ENCODE measurements at places on chromosomes 7 and 10.
A peak's percentile ranks its signal among the peaks of the same experiment; 100 is the strongest.

DNA sequence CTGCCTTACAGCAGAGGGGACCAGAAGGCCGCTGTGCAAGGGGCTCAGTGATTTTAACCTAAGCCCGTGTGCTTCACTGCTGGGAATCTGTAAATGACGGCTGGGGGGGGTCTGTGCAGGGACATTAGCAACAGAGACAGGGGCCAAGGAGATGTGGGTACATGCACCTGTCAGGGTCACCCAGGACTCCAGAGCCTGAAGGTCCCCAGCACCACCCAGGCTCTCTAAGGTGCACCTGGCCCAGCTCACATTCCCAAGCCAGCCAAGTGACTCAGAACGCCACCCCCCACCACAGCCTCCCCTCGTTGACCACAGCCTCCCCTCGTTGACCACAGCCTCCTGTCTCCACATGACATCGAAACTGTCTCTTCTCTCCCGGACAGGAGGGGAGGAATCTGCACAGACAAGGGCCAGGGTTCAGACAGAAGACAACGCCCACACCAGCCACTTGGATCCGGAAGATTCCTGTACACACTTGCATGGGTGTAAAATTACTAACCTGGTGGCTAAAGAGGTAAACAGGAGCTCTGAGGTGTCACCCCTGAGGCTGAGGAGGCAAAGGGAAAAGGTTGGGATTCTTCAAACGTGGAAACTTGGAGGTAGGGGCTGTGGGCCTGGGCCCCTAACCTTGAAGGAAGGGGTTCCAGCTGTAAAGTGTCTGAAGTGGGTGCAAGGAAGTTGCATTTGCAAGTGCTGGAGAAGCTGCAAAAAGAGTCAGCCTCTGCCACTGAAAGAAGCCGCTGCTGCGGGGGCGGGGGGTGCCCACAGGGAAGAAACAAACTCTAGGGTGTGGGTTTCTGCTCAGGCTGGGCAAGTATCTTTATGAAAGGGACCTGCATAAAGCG, 27.0 kb downstream of the CALML3 start:
- DNase-seq: peak; percentile 6

DNA sequence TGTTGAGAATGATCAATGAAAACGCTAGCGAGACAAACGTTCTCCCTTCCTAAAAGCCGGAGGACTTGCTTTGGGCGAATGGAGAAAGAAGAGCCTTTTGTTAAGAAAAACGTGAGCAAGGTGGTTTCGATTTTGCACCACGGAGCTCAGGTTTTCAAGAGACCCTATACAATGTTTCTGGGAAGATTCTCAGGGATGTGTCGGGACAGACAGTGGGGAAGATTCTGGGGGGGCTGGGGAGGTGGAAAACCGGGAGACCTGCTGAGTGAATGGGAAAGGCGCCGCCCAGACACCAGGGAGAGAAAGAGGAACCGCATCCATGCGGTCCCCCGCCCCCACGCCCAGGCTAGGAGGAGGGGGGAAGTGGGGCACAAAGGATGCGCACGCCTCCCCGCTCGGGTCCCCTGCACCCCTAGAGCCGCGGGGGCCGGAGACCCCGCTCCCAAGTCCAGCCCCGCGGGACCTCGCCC, 745 bp downstream of the YWHAG start:
- peak; percentile 38 for DNase-seq

DNA sequence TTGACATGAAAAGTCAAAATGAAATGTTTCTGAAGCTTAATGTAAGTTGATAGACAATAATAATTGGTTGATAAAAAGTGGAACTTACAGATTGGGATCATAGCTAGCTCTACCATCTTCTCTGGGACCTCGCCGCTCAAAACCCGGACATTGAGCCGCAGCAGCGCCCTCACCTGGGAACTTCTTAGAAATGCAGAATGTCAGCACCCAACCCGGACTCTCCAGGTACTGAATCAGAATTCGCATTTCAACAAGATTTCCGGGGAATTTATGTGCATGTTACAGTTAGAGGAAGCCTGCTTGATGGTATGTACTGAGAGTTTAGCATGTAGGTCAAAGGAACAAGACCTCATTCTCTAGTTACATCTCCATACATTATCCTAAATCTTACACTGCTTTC, 36.7 kb upstream of the ABLIM1 start:
- DNase-seq: no peak

DNA sequence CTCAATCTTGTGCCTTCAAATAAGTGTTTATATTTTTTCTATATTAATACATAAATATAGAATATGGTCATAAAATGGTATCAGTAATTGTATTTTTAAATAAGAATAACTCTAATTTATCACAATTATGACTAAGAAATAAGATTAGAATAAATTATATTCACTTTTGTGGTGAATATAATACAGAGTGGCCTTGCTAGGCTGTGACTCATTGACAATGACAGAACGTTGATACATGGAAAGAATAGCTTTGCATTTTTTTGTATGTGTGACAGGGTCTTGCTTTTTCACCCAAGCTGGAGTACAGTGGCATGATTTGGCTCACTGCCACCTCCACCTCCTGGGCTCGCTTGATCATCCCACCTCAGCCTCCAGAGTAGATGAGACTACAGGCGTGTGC, 47.8 kb upstream of the PCLO start:
- DNase-seq: no peak

DNA sequence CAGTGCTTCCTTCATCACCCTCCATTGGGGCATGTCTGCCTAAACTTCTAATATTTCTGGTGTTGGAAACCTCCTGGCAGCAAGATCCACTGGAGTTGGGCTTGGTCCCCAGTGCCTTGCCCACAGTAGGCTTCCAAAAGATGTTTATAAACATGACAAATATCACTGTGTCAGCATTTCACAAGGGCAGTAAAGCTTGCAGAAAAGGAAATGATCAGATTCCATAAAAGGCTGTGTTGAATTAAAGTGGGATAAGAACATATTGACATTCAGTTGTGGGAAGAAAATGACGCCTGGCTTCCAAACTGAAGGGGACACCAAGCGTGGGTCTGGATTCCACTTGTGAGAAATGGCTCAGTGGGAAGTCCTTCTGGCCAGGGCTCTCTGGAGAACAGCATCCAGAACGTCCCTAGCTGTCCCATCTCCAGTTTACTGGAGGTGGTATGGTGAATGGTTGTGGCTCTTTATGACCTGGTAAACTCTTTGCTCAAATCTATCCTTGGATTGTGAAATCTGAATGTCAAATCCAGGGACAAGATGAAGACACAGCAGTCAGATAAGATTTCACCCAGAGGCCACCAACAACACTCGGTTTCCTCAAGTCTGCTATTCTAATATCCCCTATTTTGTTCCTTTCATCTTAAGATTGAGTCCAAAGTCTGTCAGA, 287.2 kb downstream of the TNS3 start:
- DNase-seq: no peak

GRCh38 chr10:6920072-6921019, 340.3 kb upstream of the PRKCQ start:
- peak; percentile 60 for DNase-seq

- no peak for DNase-seq
These were observed 12.2 kb upstream of the CPA1 start for GRCh38 chr7:130367836-130368746.

GRCh38 chr7:142811154-142811737, 40.5 kb downstream of the PRSS2 start:
- no peak for DNase-seq

- no peak for DNase-seq
These were observed 24.1 kb upstream of the CARD11 start for GRCh38 chr7:3067606-3068380.

GRCh38 chr10:124351481-124352220, 67.1 kb downstream of the OAT start:
- no peak for DNase-seq

DNA sequence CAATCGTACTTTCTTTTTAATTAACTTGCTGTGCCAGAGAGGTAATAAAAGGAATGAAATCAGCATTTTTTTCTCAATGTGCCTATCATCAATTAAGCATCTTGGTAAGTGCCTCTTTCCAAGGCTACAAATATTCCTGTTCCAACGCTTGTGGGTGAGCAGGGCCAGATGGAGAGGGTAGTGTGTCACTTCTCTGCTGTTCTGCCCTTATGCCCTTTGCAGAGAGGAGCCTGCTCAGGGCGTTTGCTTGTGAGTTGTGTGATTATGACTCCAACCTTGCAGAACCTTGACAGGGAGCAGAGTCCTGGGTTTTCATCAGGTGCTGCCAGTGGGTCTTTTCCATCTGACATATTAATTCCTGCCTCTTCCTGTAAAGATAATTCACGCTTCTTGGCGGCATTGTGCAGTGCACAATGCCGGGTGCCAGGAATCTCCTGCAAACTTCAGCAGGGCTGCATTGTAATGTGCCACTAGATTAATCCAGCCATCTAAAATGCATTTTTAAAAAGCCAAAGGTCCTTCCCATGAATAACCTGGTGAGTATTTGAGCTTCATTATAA, 234.4 kb downstream of the ARHGAP12 start:
- DNase-seq: no peak

- DNase-seq: no peak
These were observed at the start of gene USP54 for GRCh38 chr10:73590881-73591799. Gene USP54, minus strand, starts transcription at chr10:73591342. Its CDS starts 15,684 bp downstream, at chr10:73575658.

GRCh38 chr7:104801022-104801421, 213.0 kb upstream of the KMT2E start:
- DNase-seq: no peak

- DNase-seq: no peak
These were observed 167.6 kb downstream of the SNX13 start for GRCh38 chr7:17772581-17773288.

DNA sequence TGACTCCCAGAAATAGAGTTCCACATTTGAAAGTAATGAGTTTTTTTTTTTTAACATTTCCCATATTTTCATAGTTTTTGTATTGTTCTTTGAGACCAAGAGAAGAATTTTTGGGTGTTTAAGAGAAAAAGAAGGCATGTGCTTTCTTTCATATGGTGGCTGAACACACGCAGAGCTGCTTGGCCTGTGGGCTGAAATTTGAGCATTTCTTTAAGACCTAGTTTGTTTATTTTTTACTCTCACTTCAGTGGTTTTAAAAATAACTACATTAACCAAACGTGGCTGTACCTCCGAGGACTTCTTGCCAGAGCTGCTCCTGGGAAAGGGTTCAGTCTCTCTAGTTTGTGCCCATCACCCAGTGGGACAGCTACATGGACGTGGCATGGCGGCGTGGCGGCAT, 58.3 kb downstream of the INPP5A start:
- no peak for DNase-seq

DNA sequence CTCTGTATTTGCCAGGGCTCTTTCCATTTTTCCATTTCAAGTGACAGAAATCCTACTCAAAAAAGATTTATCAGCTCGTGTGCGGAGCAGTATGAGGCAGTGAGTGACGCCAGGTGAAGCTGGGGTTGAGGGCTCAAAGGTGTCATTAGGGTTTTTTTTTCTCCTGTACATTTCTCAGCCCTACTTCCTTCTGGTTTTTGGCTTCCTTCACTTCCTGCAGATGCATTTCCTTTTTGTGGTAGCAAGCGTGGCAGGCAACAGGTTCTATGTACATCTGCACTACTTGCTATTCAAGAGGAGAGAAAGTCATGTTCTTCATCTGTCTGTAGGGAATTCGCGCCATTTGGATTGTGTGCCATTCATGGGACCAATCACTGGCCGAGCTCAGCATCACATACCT, 52.8 kb upstream of the AOAH start:
- DNase-seq: peak; percentile 28

- no peak for DNase-seq
These were observed 10.8 kb downstream of the TFAM start for GRCh38 chr10:58396057-58396456.

DNA sequence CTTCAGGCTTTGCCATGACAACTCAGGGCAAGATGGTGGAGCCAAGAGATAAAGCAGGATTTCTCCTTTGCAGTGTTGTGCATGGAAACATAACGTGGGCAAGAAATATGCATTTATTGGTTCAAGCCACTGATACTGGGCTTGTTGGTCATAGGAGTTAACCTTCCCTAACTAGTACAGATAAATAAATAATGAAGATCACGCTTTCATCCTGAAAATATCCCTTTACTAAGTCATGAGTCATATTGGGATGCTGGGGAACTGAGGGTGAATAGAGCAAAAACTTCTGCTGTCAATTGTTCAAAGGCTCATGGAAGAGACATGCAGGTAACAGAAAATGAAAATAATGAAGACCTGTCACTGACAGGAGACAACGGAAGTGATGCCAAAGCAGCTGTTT, 55.5 kb downstream of the TES start:
- no peak for DNase-seq

DNA sequence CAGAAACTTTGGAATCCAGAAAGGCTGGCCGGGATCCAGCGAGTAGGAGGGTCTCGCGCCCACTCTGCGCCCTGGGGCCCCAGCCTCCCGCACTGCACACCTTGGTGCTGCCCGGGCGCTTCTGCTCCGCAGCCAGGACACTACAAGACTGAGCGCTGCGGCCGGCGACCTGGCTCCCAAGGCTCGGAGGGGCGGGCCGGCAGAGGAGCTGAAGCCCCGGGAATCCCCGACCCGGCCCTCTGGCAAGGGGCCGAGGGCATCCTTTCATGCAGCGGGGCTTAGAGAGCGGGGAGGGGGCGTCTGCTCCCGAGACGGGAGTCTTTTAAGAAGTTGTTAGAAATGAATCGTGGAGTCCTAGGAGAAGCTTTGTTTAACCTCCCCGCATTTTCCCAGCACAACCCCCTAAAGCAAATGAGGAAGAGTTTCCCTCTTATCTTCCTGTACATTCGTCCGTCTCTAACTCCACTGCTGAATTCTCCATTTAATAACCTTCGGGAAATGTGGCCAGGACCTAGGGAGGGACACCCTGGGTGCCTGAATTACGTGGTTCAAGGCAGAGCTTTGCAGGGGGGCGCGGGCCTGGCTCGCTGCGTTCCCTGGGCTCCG, 1.1 kb downstream of the VWC2 start:
- DNase-seq: no peak

DNA sequence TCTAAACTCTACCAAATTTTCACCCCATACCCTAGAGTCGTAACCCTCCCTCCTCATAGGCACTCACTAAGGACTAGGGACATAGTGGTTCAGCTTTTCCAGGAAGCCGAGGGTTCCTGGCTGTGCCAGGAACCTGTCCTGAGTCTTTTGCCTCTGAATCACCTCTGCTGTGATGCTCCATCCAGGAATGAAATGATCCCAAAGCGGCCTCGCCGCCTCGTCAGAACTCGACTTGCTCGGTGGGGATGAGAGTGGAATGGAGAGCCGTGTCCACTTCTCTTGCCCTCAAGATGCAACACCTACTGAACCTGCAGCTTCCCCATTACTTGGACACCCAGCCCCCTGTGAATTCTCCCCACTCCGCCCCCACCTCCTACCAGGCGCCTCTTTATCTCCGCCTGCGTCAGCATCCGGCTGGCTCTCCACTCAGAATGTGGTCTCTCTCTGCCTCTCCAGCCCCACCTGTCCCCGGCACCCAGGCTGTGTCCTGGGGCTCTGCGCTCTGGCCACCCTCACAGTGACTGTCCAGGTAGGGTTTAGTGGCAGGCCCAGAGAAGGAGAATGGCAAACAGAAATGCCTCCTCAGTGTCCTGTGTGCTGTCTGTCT, 366.1 kb upstream of the ZNF32 start:
- no peak for DNase-seq

- DNase-seq: no peak
These were observed 20.2 kb upstream of the SLC35G1 start for GRCh38 chr10:93873420-93874115.

- DNase-seq: no peak
These were observed 3.7 kb downstream of the STX1A start for GRCh38 chr7:73715648-73716317.
